ENCODE measurements at places on chromosomes 2 and 18. TPM values are rescaled to one million over a fixed set of nuclear protein-coding genes. Genes with fewer than 3 reads are reported as not detected.

DNA sequence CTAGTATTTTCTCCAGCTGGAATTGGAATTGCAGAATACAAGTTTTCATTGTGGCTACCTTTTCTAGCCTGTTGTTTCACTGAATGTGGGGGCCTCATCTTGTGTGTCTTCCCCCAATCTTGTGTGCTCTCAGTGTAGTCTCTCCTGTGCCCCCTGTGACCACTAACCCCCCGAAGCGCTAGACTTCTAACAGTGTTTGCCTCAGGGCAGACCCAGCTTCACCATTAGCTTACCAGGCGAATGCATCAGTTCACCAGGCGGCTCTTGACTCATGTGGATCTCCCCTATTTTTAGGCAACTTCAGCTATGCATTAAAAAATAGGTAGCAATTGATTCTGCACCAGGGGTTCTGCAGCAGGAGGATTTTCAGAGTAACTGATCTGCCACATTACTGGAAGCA lies 376.2 kb upstream of the MEIS1 start:
- no peak for DNase-seq

- peak; percentile 89 for DNase-seq
Measured at GRCh38 chr2:238256594-238257104, 16.8 kb upstream of the HES6 start.

GRCh38 chr2:85800586-85800985 lies 46.8 kb downstream of the ATOH8 start:
- no peak for DNase-seq

DNA sequence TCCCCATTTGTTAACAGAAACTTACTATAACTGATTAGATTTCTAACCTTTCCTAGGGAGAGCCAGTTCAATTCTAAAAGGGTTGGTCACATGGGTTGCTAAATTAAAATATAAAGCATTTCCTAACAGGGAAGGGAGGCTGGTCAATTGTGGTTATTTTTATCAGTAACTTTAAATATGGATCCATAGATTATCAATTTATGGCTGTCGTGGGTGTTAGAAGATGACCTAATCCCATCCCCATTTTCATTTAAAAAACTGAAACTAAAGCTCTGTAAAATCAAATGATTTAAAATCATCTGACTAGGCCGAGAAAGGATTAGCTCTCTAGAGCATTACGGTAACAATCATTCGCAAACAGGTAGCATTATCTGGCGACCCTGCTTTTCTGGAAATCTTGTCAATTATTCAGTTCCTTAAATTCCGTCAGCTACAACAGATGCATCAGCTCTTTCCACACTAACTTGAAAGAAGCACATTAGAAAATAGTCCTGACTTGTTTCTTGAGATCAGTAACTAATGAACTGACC lies 953 bp upstream of the HNRNPA3 start:
- DNase-seq, result no peak

TEX44 gene
- total RNA-seq, result not detected

- no peak for DNase-seq
Measured at GRCh38 chr2:152456262-152456661, 121.3 kb downstream of the FMNL2 start.

- no peak for DNase-seq
Measured at GRCh38 chr18:58527952-58528287, 101.0 kb downstream of the ALPK2 start.

ACTG2 gene
- total RNA-seq, result not detected

VWC2L gene
- not detected for total RNA-seq

GRCh38 chr2:202171241-202171825 lies 67.1 kb downstream of the SUMO1 start:
- DNase-seq, result no peak

CD8B gene
- total RNA-seq, result not detected

ABCB11 gene
- not detected for total RNA-seq

TXNDC2 gene
- total RNA-seq, result not detected

GRCh38 chr2:170711196-170711773 lies 3.9 kb upstream of the SP5 start:
- no peak for DNase-seq

GRCh38 chr18:2932247-2933181 lies 80.4 kb downstream of the LPIN2 start:
- peak; percentile 61 for DNase-seq

DNA sequence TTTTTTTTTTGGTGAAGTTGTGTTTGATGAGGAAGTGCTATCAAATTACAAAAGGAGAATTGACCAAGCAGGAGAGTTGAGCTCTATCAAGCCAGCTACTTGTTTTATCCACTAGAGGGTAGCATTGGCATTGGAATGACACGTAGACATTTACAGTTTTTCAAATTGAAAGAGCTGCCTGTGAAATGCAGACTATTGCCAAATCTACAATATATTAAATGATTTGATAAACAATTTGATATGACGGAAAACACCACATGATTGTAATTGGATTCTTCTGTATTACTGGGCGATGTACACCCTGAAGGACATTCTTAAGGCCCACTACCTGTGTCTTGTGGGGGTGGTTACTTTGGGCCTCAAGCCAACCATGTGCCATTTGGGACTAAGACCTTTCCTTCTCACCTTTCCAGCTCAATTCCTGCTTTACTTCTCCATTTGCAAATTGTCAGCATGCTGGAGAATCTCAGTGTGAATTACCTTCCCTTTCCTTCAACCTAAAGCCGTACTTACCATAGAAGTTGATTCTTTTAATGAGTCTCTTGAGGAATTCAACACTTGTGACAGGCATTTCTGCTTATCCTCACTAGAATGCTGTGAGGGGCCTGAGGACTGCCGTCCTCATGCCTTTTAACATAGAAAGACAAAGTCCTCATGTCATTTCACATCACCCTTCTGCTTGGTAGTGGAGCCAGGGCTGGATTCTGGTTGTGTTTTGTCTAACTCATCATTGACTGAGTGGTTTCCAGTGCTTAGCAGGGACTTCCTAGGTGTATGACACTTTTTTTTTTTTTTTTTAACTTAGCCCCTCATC lies 134.8 kb upstream of the THUMPD2 start:
- peak; percentile 47 for DNase-seq

DNA sequence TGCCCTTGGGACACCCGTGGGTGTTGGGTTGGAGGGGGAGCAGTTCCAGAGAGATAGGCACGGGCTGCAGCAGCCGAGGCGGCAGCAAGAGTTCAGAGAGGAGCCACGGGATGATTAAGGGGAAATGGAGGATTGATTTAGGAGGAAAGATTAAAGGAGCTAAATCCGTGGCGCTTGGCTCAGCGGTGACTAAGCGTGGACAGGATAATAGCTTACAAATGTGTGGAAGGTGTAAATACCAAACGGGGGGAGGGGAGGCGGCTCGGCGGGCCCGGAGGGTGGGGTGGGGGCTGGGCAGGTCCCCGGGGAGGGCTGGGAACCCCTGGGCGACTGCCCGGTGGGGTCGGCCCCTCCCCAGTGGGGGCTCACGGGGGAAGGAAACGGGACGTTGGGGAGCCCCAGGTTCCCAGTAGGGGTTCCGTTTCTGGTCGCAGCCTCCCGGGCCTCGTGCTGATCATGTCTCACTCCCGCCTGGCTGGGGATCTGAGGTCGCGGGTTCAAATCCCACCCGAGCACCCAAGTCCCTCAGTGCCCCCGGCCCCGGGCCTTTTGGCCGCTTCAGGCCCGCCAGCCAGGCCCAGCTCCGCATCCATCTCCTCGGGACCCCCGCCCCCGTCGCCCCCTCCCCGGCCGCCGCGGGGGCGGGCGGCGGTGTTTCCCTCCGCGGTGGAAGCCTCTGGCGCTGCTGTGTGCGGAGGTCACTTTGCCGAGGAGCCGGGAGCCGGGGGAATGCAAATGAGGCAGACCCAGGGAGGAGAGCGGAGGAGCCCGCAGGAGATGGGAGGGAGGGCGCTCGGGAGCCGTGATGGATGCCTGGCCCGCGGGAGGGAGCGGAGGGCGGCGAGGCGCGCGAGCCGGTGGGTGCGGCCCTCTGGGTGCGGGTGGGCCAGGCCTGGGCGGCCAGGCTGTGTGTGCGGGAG lies 8.1 kb downstream of the ASIC4 start:
- no peak for DNase-seq

DNA sequence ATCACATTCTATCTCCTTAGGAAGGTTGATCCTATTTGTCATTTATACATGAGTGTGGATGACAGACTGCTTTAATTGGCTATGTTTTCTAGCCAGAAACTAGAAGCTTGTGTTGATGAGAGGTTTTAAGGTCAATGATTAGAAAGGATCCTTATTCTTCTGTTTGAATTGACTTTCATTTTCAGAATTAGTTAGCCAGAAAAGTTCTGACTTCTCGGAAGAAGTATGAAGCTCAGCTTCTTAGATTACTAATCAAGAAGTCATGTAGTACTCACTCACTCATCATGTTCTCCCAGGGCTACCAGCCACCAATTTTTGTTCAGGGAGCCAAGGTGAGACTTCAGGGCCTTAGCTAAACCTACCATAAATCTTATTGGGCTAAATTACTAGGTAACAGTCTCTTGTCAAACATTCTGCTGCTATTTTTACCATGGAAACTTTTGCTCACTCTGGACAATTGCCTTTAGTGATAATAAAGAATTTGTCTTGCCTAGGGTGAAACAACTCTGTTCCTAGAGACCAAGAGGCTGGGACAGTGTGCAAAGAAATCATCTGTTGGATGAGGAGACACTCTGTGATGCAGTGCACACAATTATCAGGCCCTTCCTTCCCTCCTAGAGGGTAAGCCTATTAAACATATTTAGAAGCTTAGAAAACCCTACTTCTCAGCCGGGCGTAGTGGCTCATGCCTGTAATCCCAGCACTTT lies 111.6 kb upstream of the DNMT3A start:
- DNase-seq, result no peak

- no peak for DNase-seq
Measured at GRCh38 chr2:117855886-117856285, 41.4 kb downstream of the DDX18 start.

KDM3A gene
- 28.4 TPM for total RNA-seq

DNA sequence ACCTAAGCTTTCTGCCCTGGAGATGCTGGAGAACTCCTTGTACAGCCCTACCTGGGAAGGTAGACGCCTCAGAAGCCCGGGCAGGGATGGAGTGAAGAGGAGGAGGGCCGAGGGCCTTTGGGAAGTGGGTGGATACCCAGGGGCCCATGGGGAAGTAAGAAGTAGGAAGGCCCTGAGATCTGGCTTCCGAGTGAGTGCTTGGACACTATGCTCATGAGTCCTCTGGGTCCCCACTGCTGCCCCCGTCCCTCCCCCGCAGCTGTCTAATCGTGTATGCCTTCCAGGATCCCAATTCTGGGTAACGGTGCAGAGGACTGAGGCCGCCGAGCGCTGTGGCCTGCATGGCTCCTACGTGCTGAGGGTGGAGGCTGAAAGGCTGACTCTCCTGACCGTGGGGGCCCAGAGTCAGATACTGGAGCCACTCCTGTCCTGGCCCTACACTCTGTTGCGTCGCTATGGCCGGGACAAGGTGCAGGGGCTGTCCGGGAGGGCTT lies 1.1 kb downstream of the DOK1 start:
- no peak for DNase-seq

- no peak for DNase-seq
Measured at GRCh38 chr2:230873661-230874401, 9.1 kb downstream of the ITM2C start.

GRCh38 chr18:49112031-49112430 lies 161.3 kb upstream of the SMAD7 start:
- DNase-seq, result no peak

RND3 gene
- total RNA-seq, result 25.5 TPM

TCF23 gene
- total RNA-seq, result not detected

DNA sequence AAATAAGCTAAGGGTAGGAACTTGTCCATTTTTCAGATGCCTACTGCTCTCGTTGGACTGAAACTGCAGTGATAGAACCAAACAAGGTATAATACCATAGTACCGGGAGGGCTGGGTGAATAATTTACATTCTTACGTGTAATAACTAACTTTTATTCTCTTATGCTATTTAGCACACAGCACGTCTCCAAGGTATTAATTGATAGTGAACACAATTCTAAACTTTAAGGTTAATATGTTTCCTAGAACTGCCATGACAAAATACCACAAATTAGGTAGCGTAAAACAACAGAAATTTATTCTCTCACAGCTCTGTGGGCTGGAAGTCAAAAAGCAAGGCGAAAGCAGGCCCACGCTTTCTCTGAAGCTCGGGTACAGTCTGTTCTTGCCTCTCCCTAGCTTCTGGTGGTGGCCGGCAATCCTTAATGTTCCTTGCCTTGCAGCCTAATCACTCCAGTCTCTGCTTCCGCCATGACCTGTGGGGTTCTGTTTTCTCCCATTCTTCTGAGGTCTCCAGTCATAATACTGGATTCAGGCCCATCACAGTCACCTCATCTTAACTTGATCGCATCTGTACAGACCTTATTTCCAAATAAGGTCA lies 5.6 kb upstream of the BCL2 start:
- no peak for DNase-seq

NPAS2 gene
- 7.8 TPM for total RNA-seq

ZNF521 gene
- 66.4 TPM for total RNA-seq

DNA sequence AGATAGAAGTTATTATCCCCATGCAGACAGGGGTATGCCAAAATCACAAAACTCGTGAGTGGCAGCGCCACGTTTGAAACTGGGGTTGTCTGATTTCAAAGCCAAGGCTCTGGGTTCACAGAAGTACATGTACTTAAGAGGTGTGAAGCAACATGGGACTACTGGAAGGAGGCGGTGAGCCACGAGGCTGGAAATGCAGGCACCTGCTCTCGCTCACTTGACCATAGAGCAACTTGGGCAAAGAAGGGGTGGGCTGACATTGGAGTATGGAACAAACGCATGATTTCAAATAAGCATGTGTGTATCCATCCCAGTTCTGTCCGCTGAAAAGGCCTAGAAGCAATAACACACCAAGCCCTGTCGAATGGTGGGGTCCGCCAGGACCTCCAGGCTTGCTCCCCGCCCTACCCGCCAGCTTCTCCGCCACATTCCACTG lies 593 bp upstream of the ACTR2 start:
- no peak for DNase-seq

GRCh38 chr2:220090050-220090449 lies 462.6 kb downstream of the SLC4A3 start:
- no peak for DNase-seq

- DNase-seq, result peak; percentile 63
Measured at GRCh38 chr2:85248773-85249509, 78.8 kb downstream of the TGOLN2 start.

- no peak for DNase-seq
Measured at GRCh38 chr2:200615247-200615646, 29.4 kb downstream of the AOX1 start.

Measured in dermis microvascular lymphatic vessel endothelial cell (primary cell).